ENCODE measurements at places on chromosomes 4 and X.
A peak's percentile ranks its signal among the peaks of the same experiment; 100 is the strongest.

- peak; percentile 19 for DNase-seq
Observed at GRCh38 chr4:80266253-80266901, at the start of gene FGF5. Gene FGF5, plus strand, starts transcription at chr4:80266664. Its CDS starts 161 bp downstream, at chr4:80266825.

- no peak for DNase-seq
Observed at GRCh38 chr4:108264693-108265092, 96.0 kb upstream of the LEF1 start.

DNA sequence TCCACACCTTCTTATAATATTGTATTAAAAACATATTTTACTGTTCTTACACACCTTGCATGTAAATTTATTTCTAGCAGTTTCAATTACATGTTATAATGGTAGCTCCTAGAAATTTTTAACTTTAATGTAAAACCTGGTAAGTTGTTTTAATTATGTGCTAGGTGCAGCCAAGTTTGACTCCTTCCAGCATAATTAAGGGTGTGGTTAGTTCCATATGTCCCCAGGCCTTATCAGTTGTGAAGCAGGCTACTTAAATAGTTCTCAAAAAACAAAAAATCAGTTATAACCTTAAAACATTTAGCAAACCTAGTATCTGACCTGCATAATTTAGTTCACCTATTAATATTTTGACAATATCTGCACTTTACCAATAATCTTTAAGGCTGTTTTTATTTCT, 26.9 kb upstream of the PASD1 start:
- DNase-seq, result no peak

- DNase-seq, result no peak
Observed at GRCh38 chr4:112290341-112290740, 4.6 kb upstream of the TIFA start.

GRCh38 chrX:31356275-31357212, 284.7 kb upstream of the FTHL17 start:
- DNase-seq, result no peak

DNA sequence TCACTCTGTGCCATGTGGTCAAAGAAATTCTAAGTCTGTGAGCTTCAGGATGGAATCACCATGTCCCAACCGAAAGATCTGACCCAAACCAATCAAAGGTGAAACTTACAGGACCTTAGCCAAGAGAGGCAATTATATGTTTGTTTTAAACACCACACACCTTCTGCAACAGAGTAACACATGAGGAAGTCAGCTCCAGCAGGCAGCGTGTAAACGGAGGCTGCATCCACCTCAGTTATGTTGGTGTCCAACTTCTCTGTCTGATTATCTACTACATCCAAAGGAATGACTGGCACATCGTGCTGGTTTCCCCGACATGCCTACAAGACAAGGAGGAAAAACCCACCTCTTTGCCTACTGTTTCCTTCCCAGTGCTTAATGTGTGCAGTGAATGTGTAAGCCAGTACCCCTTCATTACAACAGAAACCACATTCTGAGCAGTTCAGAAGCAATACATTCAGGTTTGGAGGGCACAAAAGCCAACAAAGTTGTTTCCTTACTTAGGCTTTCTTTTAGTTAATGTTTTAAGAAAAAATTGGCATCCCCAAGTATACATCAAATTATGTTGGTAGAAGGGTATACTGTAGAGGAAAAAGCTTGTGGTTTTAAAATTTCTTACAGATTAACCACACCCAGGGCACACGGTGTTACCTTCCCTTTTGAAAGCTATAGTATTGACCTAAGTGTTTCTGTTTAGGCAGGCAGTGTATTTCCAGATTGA, 12.4 kb downstream of the CASP6 start:
- no peak for DNase-seq

GRCh38 chrX:9539605-9540387, 74.9 kb downstream of the TBL1X start:
- DNase-seq, result no peak

GRCh38 chr4:156685308-156685707, 286.3 kb downstream of the PDGFC start:
- DNase-seq, result no peak

DNA sequence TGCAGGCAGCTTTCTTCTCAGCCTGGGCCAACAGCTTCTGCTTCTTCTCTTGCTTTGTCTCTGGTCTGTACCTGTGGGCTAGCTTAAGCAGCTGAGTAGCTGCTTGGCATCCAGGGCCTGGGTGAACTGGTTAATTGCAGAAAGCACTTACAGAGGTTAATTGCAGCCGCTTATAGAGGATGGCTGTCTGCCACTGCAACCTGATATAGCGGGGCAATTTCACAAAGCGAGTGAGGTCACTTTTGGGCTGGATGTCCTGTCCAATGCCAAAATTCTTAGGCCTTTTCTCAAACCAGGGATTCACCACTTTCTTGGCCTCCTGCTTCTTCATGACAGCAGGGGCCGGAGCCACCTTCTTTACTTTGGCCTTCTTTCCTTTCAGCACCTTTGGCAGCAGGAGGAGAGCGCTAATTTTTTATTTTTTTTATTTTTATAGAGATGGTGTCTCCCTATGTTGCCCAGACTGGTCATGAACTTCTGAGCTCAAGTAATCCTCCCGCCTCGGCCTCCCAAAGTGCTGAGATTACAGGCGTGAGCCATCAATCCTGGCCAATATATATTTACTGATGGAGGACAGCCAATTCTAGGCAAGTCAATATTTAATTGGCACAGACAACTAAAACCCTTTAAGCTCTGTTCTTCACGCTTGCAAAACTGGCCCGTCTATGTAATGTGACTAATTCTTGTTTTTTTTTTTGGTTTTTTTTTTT, 61.0 kb downstream of the ENOPH1 start:
- DNase-seq, result no peak

DNA sequence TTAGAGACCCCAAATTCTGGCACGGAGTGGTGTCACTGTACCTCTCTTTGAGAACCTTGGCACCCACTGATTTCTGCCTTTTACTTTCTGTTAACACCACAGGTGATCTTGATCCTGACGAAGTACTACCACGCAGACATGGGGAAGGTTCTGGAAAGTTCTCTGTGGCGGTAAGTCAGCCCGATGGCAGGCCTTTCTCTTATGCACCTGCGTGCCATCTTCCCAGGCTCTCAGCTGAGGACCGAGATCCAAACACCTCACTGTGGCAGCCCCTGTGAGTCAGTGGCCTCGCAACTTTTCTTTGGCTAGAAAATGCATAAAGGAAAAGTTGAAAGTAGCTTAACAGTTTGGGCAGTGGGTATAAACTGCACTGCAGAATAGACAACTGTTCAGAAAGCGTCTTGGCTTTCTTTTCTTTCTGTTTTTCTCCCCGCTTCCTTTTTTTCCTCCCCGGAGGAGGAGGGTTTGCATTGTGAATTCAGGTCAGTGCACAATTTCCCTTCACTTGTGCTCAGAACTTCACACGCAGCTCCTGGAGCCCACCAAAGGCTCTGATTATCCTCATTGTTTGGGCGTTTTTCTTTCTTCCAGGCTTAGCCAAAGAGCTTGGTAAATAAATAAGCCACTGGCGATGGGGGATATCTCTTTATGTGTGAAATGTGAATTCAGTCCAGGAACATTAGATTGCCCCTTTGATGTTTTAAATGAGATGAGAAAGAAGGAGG, 38.4 kb downstream of the PSAPL1 start:
- no peak for DNase-seq

DNA sequence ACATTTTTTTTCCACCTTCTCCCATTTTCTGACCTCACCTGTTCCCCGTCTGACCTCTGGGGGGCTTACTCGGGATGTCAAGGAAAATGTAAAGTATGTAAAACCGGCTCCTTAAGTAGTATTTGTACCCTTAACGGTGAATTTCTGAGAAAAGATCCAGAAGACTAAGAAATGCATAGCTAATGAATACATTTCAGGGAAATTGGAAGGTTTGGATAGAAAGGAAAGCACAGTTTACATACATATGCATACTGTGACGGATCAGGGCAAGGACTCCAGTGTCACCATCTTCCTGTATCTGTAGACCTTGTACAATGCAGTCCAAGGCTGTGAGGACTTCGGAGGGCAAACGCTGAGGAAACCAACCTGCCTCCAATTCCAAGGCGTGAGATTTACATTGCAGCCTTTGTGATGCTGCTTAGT, 2185.9 kb upstream of the TENM3 start:
- DNase-seq, result no peak

DNA sequence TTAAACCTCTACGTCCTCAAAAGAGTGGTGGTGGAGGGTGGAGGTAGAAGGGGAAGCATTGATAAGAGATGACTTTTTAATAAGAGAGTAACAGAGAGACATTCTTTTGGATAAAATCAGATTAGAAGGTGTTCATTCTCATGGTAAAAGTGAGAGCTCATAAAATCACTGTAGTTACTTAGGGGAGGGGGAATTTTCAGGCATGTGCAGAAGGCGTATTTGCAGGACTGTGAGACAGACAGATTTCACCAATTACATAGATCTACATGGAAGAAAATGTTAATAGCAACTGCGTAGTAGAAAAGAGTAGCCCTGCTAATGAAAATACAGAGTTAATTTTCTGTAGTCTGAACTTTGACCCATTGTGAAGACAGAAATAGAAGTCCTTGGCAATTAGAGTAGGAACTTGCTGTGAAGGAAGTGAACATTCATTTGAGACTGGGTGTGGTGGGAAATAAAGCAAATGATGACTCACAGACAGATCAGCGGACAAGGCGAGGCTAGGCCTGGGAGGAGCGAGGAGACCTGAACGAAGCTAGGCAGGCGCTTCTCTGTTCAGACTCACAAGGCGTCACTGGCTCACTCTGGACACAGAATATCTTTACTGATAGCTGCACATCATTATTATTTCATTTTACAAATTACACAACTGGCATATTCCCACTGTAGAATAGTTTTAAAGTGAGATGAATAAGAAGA, 57.2 kb upstream of the FAM9C start:
- peak; percentile 61 for DNase-seq

GRCh38 chrX:68424719-68425118, 8.6 kb downstream of the OPHN1 start:
- DNase-seq, result no peak

DNA sequence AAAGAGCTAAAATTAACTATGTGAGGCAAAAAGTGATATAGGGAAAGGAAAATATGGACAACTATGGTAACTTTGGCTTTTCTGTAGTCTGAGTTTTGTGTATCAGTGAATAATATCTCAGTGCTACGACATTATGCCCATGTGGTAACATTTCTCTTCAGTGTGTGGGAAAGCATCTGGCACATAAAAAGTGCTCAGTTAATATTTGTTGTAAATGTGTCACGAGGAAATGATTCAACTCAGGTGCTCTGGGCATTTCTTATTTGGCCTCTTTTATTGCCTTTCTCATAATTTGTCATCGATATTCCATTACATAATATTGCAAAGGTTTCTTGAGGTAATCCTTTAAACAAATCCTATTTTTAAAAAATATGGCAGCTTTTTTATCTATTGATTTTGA, 17.6 kb downstream of the OFD1 start:
- DNase-seq, result no peak

- DNase-seq, result no peak
Observed at GRCh38 chr4:88573995-88574394, 18.3 kb upstream of the HERC3 start.

DNA sequence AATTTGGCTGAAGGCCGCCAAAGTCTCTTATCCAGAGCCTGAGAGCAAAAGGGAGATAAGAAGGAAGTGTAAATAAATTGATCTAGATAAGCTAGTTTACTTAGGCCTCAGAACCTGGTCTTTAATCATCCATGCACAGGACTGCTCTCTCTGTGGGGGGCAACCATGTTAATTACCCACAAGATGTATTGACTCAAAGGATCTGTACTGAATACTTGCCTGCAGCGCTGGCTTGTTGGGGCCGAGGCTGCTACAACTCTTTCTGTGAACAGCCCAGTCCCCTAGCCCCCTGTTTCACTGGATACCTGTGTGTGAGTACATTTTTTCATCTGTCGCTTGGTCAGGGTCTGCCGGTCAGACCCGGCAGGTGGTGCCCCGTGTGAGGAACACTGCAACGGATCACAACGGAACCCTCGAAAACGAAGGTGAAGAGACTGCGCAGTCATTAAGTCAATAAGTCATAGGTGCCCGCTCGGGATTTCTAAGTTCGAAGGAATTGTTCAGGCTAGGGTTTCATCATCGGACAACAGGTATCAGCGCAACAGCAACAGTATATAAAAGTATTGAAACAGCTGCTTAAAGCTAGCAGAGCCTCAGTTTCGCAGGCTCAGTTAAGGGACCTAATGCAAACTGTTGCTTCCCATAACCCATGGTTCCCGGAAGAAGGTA, 8.3 kb downstream of the MAGEA11 start:
- no peak for DNase-seq

DNA sequence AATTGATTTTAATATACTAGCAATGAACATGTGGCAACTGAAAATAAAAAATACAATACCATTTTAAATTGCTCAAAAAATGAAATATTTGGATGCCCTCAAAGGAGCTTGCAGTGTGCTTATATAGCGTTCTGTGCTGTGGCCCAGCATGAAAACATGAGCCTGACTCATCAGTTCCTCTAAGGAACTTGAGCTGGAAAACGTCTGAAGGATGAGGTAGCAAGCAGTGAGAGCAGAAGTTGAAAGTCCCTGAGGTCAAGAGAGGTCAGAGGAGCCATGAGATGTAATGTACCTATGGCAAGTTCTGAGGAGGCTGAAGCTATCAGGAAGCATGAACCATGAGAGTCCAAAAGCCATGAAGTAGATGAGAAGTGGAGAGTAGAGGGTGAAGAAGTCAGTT, 59.7 kb downstream of the HMGB3 start:
- no peak for DNase-seq

DNA sequence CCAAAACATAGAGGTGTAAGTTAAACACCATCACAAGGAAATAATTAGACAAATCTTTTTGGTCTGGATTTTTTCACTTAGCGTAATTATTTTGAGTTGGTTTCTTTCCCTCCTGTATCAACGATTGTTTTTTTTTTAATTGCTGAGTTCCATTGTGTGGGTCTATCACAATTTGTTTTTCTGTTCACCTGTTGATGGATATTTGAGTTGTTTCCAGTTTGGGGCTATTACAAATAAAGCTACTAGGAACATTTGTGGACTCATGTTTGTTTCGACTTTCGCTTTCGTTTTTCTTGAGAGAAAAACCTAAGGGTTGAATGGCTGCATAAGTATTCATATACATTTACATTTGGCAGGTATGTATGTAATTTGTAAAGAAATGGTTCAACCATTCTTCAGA, 20.4 kb upstream of the FBXW7 start:
- no peak for DNase-seq

GRCh38 chrX:12844319-12844718, 22.6 kb upstream of the TLR7 start:
- no peak for DNase-seq

DNA sequence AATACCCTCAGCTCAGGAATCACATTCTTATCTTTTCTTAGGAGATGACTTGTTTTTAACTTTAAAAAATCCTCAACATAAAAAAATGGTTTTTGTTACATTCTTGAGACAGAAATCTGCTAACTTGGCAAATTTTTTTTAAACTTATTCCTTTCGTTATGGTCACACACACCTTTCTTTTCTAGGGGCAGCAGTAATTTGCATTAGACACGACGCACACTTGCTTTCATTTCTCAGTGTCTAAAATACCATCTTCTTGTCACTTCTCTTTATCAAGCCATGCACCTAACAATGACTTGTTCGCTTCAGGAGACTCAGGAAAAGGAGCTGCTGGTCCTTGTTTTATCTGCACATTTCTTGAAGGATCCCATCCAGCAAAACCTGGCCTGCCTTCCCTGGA, 112.6 kb upstream of the TBL1X start:
- no peak for DNase-seq

- no peak for DNase-seq
Observed at GRCh38 chr4:7487502-7487901, 52.8 kb upstream of the PSAPL1 start.

GRCh38 chr4:164287173-164287572, 466.8 kb upstream of the SMIM31 start:
- DNase-seq, result no peak
